Right ventricle myocardium superior (tissue), 1 donor: ENCODE measurements at places on chromosomes 5 and 9.

DNA sequence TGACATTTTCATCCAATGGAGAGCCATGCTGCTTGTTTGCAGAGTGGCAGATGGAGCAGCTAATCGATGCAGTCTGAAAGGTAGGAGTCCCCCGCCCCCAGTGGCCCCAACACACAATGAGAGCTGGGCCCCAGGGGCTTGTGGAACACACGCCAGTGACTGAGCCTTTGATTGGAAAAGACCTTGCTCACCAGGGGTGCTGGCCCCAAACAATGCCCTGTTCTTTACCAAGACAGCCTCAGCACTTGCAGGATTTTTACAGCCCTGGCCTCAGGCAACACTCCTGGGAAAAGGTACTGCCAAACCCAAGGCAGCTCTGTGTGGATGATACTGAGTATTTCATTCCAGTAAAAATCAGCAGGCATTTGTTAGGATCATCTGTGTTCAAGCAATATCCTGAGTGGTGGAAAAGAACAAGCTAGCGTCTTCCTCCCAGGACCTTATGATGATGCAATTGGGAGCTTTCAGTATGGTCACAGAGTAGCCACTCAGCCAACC, 276.8 kb upstream of the CLINT1 start:
- DNase-seq = peak; percentile 55

- DNase-seq = no peak
Measured at GRCh38 chr5:69211200-69211599, 21.8 kb downstream of the CENPH start.

DNA sequence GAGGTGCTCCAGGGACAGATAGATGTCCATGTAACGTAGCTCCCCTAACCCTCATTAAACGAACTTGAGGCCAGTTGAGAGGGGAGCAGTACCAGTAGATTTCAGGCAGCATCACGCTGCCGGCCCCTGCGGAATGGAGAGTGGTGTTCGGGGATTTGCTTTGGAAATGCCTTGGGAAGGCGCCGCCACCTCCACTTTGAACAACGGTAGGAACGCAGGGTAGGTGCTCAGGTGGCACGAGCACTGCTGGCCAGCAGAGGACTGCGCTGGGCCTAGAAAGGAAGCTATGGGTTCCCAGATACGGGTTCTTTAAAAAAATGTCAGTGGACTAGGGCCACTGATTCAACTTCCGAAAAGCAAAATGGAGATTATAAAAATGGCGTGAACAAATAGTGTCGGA, 271.8 kb downstream of the FANCC start:
- no peak for DNase-seq

GRCh38 chr9:136947028-136947891, 2.2 kb downstream of the C8G start:
- DNase-seq = peak; percentile 40

DNA sequence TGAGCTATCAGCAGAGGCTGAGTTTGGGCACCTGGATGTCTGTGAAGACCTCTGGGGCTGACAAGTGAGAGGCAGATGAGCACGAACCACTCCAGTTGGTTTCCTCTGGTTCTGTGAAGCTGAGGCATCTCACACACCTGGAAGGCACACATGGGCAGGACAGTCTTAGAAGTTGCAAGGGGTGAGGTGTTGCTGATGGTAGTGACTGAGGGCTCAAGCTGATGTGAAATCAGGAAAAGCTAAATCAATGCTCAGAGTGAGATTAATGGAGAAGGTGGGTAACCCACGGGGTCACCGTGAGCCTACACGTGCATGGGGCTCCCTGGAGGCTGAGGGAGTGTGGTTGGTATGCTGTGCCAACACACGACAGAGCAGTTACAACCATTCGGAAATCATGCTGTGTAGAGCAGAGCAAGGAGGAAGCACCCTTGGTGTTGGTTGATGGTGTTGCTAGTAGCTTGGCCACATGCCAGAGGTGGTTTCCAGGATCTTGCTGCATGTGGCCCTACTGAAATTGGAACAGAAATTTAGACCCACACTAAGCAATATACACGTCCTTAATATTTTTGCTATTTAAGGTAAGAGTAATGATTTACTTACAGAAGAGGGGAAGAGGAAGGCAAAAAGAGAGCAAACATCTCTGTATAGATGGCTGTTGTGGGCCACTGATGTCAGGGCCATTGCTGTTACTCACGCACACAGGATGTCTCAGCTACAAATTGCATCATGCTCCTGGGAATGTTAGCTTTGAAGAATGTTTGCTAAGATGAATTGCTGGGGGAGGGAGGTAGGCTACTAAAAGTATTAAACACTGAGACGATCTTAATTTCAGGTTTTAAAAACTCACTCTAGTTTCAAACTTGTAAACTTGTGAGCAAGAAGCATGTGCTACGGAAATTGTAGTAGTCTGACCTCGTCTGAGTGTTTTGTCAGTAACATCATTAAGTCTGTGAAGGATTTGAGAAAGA, 170.5 kb downstream of the ARHGEF28 start:
- peak; percentile 52 for DNase-seq

- peak; percentile 66 for DNase-seq
Measured at GRCh38 chr5:53167836-53168235, 58.3 kb upstream of the MOCS2 start.

DNA sequence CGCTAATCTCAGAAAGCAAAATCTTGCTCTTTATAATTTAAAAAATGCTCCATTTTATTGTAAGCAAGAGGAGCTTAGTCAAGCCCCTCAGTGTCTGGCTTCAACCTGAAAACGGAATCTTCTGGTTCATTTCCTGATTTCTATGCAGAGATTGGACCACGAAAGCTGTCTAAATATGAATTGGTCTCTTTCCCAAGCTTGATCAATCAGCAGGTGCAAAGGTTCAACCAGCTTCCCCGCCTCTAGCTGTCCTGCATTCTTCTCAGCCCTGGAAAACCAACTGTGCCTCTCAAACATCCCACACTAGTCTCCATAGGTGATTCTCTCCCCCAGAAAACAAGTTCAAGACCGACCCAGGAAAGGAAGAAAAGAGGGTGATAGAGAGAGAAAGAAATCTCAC, 34.5 kb downstream of the FNBP1 start:
- DNase-seq = no peak

DNA sequence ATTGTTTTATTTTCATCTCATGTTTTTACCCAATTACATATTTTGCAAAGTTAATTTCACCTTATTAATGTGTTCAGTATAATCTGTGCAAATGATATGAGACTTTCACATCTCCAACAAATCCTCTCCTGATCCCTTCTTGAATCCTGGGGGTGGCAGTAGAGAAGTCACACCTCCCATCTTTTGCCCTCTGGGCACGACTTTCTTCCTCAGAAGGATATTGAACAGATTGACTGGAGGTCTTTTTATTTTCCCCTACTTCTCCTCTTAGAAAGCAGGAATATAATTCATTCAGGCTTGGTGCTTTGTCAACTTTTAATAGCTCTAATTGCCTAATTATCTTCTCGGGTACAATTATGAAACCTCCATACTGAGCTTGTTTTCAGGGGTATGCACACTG, 1037.1 kb upstream of the NUDT12 start:
- DNase-seq = no peak

- DNase-seq = no peak
Measured at GRCh38 chr5:83516377-83516776, 44.8 kb downstream of the VCAN start.

DNA sequence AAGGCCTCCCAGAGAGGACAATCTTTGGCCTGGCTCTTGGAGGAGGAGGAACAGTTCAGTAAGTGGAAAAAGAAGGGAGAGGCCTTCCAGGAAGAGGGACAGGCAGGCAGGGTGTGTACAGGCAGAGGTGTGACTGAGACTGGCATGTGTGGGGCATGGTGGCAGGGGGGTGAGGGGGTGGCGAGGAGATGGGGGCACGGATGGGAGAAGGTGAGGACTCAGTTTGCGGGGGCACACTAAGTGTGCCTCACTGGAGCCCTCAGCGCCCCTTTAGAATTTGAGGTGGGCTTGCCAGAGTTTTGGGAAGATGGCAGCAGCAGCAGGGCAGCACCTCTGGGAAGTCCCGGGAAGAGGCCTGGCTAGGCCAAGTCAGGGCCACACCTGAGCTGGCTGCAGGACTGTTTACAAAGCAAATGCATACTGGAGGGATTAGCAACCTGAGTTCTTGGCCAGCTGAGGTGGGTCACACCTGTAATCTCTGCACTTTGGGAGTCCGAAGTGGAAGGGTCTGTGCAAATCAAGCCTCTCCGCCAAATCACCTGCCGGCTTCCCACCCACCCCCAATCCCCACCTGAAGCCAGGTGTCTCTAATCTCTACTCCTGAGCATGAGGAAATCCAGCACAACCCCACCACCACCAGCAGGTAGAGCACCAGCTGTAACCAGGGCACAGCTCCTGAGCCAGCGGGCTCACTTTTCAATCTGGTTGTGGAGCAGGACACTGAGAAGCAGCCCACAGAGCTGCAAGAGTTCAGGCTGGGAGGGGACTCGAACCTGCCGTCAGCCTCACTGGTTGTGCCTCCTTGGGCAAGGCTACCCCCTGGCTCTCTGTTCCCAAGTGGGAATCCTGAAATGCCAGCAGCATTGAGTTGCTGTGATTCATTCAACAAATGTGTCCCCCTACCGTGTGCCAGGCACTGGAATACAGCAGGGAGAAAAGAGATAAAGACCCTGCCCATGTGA, 10.2 kb upstream of the GABRP start:
- no peak for DNase-seq

- DNase-seq = no peak
Measured at GRCh38 chr5:35377653-35378052, 147.4 kb upstream of the PRLR start.

- DNase-seq = no peak
Measured at GRCh38 chr9:115300874-115301273, 182.9 kb upstream of the TNC start.

DNA sequence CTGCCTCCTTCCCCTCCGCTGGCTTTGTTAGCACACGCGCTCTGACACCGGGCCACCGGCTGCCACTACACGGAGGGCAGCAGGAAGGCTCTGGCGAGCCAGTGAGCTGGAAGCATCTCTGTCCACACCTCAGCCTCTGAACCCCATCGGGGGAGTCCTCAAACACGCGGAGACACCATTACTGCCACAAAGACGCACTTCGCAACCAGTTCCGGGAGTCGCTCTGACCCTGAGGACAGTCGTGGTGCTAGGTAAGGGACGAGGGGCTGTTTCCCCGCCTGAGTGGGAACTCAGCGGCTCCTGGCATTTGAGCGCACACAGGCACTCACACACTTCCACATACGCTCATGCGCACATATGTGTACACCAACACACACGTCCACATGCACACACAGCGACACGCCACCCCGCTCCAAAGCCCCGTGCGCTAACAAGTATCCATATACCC, 160.0 kb downstream of the C9orf152 start:
- peak; percentile 45 for DNase-seq

DNA sequence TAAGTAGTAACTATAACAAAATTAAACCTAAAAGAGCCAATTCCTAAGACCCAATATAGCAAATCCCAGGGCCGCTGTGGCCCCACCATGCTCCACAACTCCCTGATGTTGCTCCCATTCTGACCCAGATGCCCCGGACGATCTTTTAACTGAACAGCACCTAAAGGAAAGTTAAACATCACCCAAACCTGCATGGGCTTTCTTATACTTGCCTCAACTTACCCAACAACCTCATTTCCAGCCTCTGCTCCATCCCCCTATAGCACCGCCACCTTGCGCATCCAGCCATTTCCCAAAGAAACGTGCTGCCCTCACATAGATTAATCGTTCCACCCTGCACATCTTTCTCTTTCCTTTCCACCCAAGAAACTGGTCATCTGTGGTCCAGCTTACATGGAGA, 54.6 kb downstream of the ZNF354C start:
- no peak for DNase-seq

- peak; percentile 44 for DNase-seq
Measured at GRCh38 chr5:43627028-43627427, 24.0 kb downstream of the NNT start.

DNA sequence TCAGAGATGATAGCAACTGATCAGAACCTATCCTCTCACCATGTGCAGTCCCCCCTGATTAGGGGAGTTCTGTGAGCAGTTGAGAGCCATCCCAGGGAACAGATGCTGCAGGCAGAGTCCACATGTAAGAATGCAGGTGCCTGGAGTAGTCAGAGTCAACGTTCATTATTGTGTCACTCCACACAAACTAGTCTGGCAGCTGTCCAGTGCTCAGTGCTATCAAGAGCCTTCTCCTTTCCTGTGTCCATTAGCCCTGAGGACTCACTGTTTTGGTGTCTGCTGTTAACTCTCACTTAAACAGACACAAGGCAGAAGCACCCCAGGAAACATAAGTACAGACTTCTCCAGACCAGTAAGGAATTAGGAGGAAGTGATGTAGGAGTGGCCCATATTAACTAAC, 2.5 kb downstream of the SH3TC2 start:
- DNase-seq = peak; percentile 65

DNA sequence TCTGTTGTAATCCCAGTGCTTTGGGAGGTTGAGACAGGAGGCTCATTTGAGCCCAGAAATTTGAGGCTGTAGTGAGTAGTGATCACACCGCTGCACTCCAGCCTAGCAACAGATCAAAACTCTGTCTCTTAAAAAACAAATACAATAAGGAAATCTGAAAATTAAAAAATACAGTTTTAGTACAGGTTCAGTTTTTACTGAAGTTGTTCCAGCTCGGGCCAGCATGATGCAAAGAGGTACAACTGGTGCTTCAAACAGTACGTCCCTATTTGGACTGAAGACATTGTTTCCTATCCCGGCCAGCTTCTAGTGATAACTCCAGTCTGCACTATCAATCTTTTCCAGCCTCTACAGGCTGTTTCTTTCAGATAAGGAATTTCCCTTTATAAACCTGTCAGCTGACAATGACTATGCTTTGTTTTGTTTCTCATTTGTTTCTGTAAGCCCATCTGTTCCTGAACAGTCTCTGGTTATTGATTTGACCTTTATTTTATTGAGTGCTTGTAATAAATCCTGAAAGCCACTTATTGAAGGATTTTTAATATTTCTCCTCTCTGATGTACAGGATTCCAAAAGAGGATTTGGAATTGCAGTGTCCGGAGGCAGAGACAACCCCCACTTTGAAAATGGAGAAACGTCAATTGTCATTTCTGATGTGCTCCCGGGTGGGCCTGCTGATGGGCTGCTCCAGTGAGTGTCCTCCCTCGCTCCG, 41.9 kb downstream of the TJP2 start:
- DNase-seq = no peak

DNA sequence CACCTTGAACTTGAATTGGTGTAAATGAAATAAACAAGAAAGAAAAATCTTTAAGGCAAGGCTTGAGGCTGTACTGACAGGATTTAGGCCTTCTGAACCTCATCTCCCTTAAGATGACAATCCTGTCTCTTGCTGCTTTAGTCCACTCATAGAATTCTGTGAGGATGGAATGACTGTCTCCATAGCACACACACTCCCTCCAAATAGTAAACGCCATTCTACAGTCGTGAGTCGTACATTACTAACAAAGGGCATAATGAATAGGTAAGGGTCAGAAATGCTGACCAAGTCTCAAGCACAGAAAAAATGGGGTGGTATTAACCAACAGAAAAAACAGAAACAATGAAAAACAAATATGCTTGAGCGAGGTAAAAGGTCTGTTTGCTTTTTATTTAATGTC, 71.8 kb upstream of the SIMC1 start:
- no peak for DNase-seq

GRCh38 chr9:108410161-108410560, 445.6 kb downstream of the ACTL7B start:
- no peak for DNase-seq

- DNase-seq = no peak
Measured at GRCh38 chr9:21528123-21528808, 46.2 kb upstream of the IFNE start.

GRCh38 chr5:1564182-1564748, 40.5 kb upstream of the LPCAT1 start:
- peak; percentile 59 for DNase-seq
